Natural killer cell treated with Interleukin-12 subunit alpha and Interleukin-12 subunit beta and Interleukin-15 and Interleukin-18, amount 100 ng/mL, for 72 hours (primary cell): ENCODE measurements at places on chromosomes 2 and 18.

GRCh38 chr2:96838345-96839292 lies 5.2 kb downstream of the ANKRD23 start:
- no peak for DNase-seq

DNA sequence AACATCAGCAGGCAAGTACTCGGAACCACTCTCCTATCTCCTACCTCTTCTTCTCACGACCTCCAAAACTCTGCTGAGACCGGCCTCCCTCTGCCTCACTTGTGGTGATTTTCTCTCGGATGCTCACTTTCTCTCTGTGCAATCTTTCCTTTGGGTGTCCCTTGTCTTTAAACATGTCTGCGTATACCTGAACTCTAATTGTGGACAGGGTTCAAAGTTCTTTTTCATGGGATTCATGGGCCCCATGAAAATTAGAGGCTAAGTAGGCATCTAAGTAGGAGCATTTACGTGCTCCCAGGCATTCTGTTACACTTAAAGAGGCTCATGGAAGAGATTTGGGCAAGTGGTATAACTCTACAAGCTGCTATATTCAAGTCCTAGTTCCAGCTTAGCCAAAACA lies 2.1 kb upstream of the PPP1CB start:
- DNase-seq: no peak

DNA sequence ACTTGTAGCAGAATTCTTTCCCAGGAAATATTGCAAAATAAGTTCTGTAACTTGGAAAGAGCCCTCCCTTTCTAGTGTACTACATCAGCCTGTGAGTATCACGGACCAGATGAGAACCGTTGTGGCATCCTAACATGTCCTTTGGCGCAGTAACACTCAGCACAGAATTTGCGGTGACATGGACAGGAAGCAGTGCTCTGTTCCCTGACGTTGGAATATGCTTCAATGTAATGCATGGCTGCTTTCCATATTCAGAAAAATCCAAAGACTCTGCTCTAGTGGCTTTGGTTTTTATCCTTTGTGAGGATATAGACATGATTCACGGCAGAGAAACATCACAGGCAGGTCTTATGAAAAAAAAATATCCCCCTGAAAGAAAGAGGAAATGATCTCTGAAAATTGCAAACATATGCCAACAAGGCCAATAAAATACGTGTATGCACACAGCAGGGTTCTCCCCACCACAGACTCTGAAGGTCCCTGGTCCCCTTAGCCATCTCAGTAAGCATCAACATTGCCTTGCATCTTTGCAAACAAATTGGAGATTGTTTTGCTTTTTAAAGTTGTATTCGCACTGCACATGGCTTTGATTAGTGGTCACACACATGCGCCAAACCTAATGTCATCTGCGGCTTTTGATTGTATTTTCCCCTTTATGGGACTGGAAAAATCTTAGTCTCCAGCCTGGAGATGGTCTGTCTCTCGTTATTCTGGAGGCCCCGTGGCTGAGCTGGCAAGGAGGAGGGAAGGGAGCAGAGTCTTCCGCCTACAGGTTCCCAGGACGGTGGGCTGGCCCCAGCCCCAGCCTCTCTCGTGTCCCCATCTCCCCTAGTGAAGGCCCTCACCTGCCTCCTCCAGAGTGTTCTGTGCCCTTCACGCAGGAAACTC lies 122.9 kb downstream of the COPS8 start:
- DNase-seq: no peak

DNA sequence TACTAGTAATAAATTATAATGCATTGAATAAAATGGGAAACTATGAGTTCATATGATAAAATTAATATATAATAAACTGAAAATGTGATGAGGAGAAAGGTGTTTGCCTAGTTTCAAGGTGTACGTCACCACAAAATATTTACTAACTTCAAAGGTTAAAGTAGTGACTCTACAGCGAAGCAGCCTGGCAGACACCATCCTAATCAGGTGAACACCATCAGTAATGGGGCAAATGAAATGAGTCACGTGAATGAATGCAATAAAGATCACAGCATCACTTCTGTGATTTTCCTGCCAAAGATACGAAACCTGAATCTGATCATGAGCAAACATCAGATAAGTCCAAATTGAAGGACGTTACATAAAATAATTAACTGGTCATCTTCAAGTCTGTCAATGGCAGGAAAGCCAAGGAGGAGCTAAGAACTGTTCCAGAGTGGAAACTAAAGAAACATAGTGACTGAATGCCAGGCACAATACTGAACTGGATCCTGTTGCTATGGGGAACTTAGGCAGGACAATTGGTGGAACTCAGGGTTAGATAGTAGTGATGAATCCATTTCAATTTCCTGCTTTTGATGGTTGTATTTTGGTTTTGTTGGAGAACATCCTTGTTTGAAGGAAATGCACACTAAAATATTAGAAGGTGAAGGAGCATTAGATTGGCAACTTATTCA lies 12.1 kb upstream of the NOSTRIN start:
- DNase-seq: no peak

DNA sequence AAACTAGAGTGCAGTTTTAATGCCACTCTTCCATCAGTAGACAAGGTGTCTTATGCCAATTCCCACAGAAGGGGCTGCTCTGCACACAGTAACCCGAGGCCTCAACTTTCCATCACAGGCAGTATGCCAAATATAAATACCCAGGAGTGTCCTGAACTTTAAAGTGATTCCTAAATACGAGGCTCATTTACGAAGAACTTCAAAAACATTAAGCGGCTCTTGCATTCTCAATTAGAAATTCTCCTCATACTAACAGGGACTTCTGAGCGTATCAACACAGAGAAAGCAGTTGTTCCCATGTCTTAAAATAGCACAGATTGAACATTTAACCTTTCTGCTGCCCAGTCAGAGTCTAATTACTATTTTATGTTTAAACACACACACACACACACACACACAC lies 638.6 kb downstream of the ERBB4 start:
- DNase-seq: no peak

DNA sequence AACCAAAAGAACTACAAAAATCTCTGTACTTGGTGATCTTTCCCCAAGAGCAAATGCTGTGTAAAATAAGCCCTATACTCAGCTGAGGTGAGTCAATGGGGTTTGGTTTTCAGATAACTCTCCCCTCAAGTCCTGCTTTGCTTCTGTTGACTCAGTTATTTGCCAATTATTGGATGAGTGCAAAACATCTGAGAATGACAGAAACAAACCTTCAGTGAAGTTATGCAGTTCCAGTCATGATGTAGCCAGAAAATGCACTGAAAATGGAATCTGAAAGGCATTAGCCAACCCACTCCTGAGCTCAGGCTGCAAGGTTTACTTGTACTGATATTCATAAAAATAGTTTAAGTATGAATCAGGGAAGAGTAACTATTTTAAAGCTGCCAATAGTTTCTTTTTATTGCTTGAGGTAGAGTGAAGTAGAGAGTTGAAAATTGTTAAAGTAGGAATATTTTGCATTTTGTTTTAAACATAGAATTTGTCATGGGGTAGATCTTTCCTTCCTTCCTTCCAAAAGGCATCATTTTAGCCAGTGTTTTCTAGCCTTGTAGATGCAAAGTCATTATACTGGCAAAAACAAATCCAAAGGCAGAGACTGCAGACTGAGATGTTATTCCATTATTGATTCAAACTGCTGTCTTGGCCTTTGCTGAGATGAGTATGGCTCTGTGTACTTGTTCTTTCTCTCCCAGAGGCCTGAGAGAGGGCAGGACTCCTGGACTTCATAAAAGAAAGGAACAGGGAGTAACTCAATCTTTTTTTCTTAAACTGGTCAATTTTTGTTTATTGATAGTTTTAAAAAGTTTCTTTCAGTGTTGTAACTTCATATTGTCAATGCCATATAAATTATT lies 215.3 kb downstream of the RND3 start:
- no peak for DNase-seq

DNA sequence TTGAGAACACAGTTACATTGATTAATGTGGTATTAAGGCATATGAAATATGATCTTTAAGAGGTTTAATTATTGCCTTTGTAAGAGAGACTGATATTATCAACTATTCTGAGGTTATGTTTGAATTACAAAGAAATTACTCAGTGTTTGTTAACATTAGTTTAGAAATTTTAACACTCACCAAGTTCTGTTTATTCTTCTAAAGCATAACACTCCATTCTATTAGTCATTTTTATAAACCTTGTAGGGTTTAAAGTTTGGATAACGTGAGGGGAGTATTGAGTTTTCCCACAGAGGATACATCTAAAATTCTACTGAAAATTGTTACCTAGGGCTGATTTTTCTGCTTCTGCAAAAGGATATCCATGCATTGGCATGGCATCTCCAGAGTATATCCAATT lies 7.7 kb downstream of the CCDC178 start:
- no peak for DNase-seq
